ENCODE measurements at places on chromosomes 16 and 17. TPM values are rescaled to one million over a fixed set of nuclear protein-coding genes. Genes with fewer than 3 reads are reported as not detected.

- H3K27me3 ChIP-seq, result no peaks in the 10 kb centered on the region
- DNase-seq, result peak; percentile 23
- peaks cover 36% of the 10 kb centered on the region for H3K4me1 ChIP-seq
- no peak overlapping the region for H3K4me3 ChIP-seq
- H3K36me3 ChIP-seq, result peaks cover 48% of the 10 kb centered on the region
Observed at GRCh38 chr16:4535627-4536108, 2.9 kb downstream of the CDIP1 start.

Gene SLC16A6
- 6.9 TPM for total RNA-seq

- DNase-seq, result no peak
- no peaks in the 10 kb centered on the region for H3K4me1 ChIP-seq
- no peak overlapping the region for H3K4me3 ChIP-seq
- H3K36me3 ChIP-seq, result peaks cover 15% of the 10 kb centered on the region
- no peak overlapping the region for H3K27ac ChIP-seq
Observed at GRCh38 chr16:81607805-81608522, 163.4 kb downstream of the CMIP start.

GRCh38 chr16:30797670-30798309 is 10.8 kb upstream of the ZNF629 start:
- DNase-seq, result no peak
- peaks cover 2% of the 10 kb centered on the region for H3K27me3 ChIP-seq
- H3K27ac ChIP-seq, result no peak overlapping the region
- peaks cover 7% of the 10 kb centered on the region for H3K4me1 ChIP-seq
- H3K4me3 ChIP-seq, result no peak overlapping the region

- peak overlapping the region; percentile 91 for H3K27ac ChIP-seq
- H3K27me3 ChIP-seq, result peaks cover 3% of the 10 kb centered on the region
- H3K4me3 ChIP-seq, result peak overlapping the region; percentile 90
- peaks cover 42% of the 10 kb centered on the region for H3K4me1 ChIP-seq
- peak; percentile 26 for DNase-seq
- peaks cover 26% of the 10 kb centered on the region for H3K36me3 ChIP-seq
Observed at GRCh38 chr16:50066482-50067289, 916 bp downstream of the HEATR3 start.

DNA sequence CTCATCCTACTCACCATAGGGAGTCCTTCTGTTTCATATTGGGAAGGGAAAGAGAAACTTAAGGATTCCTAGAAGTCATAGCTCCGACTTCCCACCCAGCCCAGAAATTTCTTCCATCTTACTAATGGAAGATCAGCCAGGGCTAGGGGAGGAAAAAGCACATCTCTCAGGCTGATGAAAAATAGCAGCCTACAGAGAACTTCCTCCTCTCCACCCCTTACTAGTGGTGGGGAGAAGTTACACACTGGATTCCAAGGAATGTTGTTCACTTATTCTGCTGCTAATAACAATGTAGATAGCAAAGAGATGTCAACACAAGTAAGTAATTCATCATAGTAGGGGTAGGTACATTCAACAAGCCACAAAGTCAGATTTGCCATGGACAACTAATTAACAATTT is 94.4 kb downstream of the SPACA3 start:
- H3K4me3 ChIP-seq, result no peak overlapping the region
- H3K36me3 ChIP-seq, result no peaks in the 10 kb centered on the region
- H3K27ac ChIP-seq, result no peak overlapping the region
- DNase-seq, result no peak
- no peaks in the 10 kb centered on the region for H3K4me1 ChIP-seq

GRCh38 chr16:71631776-71632175 is 5.8 kb downstream of the MARVELD3 start:
- H3K4me3 ChIP-seq, result no peak overlapping the region
- DNase-seq, result no peak
- peaks cover 16% of the 10 kb centered on the region for H3K27me3 ChIP-seq

DNA sequence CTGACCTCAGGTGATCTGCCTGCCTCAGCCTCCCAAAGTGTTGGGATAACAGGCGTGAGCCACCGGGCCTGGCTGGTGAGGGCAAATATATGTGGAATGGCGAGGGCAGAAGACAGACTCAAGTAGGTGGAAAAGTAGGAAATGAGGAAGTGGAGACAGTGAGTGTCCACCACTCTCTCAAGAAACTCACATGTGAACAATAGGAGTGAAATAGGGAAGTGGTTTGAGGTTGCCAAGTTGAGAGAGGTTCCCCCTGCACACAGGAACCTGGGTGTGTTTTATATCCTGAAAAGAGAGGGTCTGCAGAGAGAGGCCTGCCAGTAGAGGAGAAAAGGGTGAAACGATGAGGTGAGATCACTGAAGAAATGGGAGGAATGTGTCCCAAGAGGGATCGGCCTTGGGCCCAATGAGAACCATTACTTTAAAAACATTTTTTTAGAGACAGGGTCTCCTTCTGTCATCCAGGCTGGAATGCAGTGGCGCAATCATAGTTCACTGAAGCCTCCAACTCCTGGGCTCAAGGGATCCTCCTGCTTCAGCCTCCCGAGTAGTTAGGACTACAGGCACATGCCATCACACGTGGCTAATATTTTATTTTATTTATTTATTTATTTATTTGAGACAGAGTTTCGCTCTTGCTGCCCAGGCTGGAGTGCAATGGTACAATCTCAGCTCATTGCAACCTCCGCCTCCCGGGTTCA is 17.1 kb upstream of the CORO1A start:
- H3K4me3 ChIP-seq, result peak overlapping the region; percentile 22
- H3K36me3 ChIP-seq, result peaks cover 3% of the 10 kb centered on the region
- peak overlapping the region; percentile 77 for H3K27ac ChIP-seq
- H3K4me1 ChIP-seq, result peaks cover 43% of the 10 kb centered on the region

Gene MAF
- 4.6 TPM for total RNA-seq

GRCh38 chr16:56930486-56931270 is 1.3 kb upstream of the HERPUD1 start:
- no peak for DNase-seq
- peaks cover 7% of the 10 kb centered on the region for H3K27me3 ChIP-seq
- peaks cover 31% of the 10 kb centered on the region for H3K36me3 ChIP-seq
- H3K27ac ChIP-seq, result peak overlapping the region; percentile 99
- peak overlapping the region; percentile 15 for H3K4me3 ChIP-seq

Gene SLC52A1
- total RNA-seq, result 0.94 TPM

- H3K36me3 ChIP-seq, result no peaks in the 10 kb centered on the region
- no peak overlapping the region for H3K27ac ChIP-seq
- H3K4me3 ChIP-seq, result no peak overlapping the region
Observed at GRCh38 chr16:88358023-88358420, 24.7 kb upstream of the ZNF469 start.

Gene KRT222
- total RNA-seq, result not detected

Gene CRYM
- not detected for total RNA-seq

GRCh38 chr17:80585890-80586845 is 41.5 kb downstream of the RPTOR start:
- H3K36me3 ChIP-seq, result peaks cover 1% of the 10 kb centered on the region
- DNase-seq, result no peak
- peak overlapping the region; percentile 12 for H3K4me3 ChIP-seq
- H3K27me3 ChIP-seq, result no peaks in the 10 kb centered on the region

DNA sequence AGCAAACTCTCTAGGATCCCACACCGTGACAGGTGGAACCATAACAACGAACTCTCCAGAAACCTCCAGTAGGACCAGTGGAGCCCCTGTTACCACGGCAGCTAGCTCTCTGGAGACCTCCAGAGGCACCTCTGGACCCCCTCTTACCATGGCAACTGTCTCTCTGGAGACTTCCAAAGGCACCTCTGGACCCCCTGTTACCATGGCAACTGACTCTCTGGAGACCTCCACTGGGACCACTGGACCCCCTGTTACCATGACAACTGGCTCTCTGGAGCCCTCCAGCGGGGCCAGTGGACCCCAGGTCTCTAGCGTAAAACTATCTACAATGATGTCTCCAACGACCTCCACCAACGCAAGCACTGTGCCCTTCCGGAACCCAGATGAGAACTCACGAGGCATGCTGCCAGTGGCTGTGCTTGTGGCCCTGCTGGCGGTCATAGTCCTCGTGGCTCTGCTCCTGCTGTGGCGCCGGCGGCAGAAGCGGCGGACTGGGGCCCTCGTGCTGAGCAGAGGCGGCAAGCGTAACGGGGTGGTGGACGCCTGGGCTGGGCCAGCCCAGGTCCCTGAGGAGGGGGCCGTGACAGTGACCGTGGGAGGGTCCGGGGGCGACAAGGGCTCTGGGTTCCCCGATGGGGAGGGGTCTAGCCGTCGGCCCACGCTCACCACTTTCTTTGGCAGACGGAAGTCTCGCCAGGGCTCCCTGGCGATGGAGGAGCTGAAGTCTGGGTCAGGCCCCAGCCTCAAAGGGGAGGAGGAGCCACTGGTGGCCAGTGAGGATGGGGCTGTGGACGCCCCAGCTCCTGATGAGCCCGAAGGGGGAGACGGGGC is 1.3 kb downstream of the SPN start:
- no peaks in the 10 kb centered on the region for H3K27me3 ChIP-seq
- peak overlapping the region; percentile 97 for H3K27ac ChIP-seq
- peaks cover 55% of the 10 kb centered on the region for H3K36me3 ChIP-seq
- peak; percentile 61 for DNase-seq

DNA sequence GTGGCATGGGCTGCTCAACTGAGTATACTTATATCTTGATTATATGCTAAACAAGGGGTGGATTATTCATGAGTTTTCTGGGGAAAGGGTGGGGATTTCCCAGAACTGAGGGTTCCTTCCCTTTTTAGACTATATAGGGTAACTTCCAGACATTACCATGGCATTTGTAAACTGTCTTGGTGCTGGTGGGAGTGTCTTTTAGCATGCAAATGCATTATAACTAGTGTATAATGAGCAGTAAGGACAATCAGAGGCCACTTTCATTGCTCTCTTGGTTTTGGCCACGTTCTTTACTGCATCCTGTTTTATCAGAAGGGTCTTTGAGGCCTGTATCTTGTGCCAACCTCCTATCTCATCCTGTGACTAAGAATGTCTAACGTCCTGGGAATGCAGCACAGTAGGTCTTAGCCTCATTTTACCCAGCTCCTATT is 12.0 kb downstream of the PRR11 start:
- DNase-seq, result no peak
- H3K4me1 ChIP-seq, result peaks cover 12% of the 10 kb centered on the region
- no peaks in the 10 kb centered on the region for H3K27me3 ChIP-seq
- H3K36me3 ChIP-seq, result peaks cover 28% of the 10 kb centered on the region
- no peak overlapping the region for H3K4me3 ChIP-seq

DNA sequence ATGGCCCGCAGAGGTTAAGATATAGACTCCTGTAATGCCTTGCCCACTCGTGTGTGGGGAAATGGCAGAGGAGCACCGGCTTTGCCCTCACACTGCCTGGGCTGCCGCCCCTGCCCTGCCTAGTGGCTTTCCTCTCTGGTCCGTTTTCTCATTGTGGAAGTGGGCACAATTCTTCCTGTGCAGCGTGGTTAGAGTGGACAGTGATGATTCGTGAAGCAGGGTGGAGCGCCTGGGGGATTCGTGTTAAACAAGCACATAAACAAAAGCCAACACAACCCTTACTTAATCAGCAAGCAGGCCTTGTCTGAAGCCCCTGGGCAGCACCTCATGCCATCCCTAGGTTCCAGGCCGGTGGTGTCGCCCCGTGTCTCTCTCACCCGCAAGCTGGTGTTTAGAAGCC is 269.7 kb downstream of the SEC14L1 start:
- peaks cover 84% of the 10 kb centered on the region for H3K4me1 ChIP-seq
- H3K27me3 ChIP-seq, result no peaks in the 10 kb centered on the region
- peaks cover 63% of the 10 kb centered on the region for H3K36me3 ChIP-seq
- peak overlapping the region; percentile 63 for H3K27ac ChIP-seq
- DNase-seq, result no peak
- H3K4me3 ChIP-seq, result no peak overlapping the region

Gene LDHD
- not detected for total RNA-seq

DNA sequence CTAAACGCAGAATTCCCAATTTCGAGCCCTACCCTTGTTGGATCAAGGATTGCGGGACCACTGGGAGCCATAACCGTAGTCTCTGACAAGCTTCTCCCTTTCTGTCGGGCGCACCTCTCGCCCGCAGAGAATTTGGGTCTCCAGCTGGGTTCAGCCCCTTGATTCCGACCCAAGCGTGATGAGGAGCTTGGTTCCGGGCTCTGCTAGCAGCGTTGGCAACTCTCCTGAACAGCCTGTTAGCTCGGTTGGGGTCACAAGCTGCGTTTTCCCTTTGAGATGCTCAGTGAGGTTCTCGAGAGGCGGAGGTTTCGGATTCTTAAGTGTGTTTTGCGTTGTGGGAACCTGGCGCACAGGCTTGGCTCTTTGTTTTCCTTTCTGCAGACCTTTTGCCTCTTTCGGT is 655 bp downstream of the ATXN1L start:
- H3K27me3 ChIP-seq, result no peaks in the 10 kb centered on the region
- DNase-seq, result peak; percentile 40
- peaks cover 36% of the 10 kb centered on the region for H3K4me1 ChIP-seq

Gene CARHSP1
- 209 TPM for total RNA-seq

DNA sequence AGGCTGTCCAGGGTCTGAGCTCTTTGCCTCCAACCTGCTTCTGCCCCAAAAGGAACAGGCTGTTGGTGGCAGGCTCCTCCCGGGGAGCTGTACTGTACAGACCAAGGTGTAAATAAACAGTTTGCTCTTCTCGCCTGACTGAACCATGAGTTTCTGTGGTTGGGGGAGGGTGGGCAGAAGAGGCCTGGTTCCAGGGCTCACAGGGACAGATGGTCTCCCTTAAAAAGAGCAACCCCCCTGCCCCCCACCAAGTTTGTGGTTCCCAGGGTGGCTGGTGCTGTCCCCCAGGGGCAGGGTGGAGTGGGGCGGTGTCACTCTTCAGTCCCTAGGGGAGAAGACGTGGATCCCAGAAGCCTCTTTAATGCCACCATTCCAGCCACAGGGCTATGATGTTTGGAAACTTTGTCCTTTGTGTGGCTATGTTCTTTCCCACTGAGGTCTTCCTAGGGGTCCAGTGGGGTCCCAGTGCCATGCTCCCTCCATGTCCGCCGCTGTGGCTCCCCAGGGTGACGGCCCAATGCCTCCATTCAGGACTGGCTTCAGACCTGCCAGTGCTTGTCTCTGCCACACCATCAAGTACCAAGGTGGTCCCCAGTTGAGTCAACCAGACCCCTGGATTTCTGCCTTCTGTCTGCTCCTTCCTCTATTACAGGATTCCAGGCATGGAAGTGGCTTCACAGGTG is 146.7 kb downstream of the RAB11FIP4 start:
- H3K4me1 ChIP-seq, result peaks cover 17% of the 10 kb centered on the region
- H3K27ac ChIP-seq, result no peak overlapping the region
- H3K27me3 ChIP-seq, result no peaks in the 10 kb centered on the region
- no peak for DNase-seq
- H3K4me3 ChIP-seq, result no peak overlapping the region

- no peak overlapping the region for H3K4me3 ChIP-seq
- no peaks in the 10 kb centered on the region for H3K27me3 ChIP-seq
- no peak for DNase-seq
- no peak overlapping the region for H3K27ac ChIP-seq
- peaks cover 43% of the 10 kb centered on the region for H3K36me3 ChIP-seq
Observed at GRCh38 chr16:4404967-4405696, 11.3 kb downstream of the CORO7 start.

Gene ITGAD
- 0.13 TPM for total RNA-seq

GRCh38 chr16:17448640-17449638 is 21.8 kb downstream of the XYLT1 start:
- H3K27ac ChIP-seq, result peak overlapping the region; percentile 96
- DNase-seq, result peak; percentile 68
- peak overlapping the region; percentile 56 for H3K4me3 ChIP-seq
- peaks cover 72% of the 10 kb centered on the region for H3K4me1 ChIP-seq
- H3K27me3 ChIP-seq, result no peaks in the 10 kb centered on the region

GRCh38 chr17:77453613-77454241 is 313.0 kb downstream of the SEC14L1 start:
- H3K36me3 ChIP-seq, result peaks cover 82% of the 10 kb centered on the region
- no peaks in the 10 kb centered on the region for H3K27me3 ChIP-seq
- peaks cover 66% of the 10 kb centered on the region for H3K4me1 ChIP-seq
- H3K4me3 ChIP-seq, result peak overlapping the region; percentile 85
- DNase-seq, result peak; percentile 84
- peak overlapping the region; percentile 93 for H3K27ac ChIP-seq

GRCh38 chr16:23407436-23408127 is 45.4 kb downstream of the COG7 start:
- H3K4me3 ChIP-seq, result no peak overlapping the region
- no peaks in the 10 kb centered on the region for H3K27me3 ChIP-seq
- H3K36me3 ChIP-seq, result peaks cover 20% of the 10 kb centered on the region
- H3K27ac ChIP-seq, result no peak overlapping the region

Gene CPHXL2
- total RNA-seq, result not detected

Gene OR4D2
- not detected for total RNA-seq

Data from activated CD8-positive, alpha-beta T cell treated with anti-CD3 and anti-CD28 coated beads, Interleukin-2, amount 10 ng/mL, durations not matched to agents 7 days and 5 days (primary cell).